ENCODE measurements at places on chromosomes 2 and 18.

GRCh38 chr18:78697446-78697845 lies 282.2 kb upstream of the SALL3 start:
- no peak for DNase-seq

DNA sequence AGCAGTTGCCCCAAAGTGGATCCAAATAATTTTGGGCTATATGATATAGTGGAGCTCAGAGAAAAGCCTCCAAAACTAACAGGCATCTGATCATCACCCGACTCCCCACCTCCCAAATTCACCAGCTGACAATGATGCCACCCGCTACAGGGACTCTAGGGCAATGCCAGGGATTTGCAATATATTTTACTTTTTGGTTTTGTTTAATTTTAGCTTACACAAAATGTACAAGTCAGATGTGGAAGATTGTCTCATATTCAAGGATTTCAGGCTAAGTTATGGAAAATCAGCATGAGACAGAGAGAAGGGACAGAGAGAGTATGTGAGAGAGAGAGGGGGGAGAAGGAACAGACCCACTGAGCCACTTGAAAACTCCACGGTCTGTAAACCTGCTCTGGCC lies 187.4 kb downstream of the TMEM247 start:
- no peak for DNase-seq

DNA sequence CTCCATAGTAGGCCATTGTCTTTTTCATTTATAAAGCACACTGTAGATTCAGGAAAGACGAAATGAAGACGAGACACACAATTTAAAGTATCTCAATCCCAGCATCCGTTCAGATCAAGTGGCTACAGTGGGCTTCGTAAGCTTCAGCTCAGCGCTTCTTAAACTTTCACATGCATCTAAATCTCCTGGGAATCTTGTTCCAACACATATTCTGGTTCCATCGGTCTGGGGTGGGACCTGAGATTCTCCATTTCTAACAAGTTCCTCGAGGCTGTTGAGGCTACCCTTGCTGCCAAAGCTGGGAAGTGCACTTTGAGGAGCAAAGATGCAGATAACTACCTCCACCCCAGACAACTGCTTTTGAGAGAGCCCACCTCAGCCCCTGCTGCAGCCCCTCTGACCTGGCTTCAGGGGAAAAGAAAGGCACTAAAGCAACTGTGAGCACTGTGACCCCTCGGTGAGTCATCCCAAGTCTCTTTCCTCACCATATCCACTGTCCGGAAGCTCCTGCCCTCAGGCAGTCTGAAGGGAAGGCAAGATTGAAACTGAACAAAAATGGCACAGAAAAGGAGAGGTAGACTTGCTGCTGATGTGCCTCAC lies 201.1 kb upstream of the FBXO11 start:
- no peak for DNase-seq

- no peak for DNase-seq
These were observed 17.1 kb downstream of the CYB5A start for GRCh38 chr18:74274700-74275099.

DNA sequence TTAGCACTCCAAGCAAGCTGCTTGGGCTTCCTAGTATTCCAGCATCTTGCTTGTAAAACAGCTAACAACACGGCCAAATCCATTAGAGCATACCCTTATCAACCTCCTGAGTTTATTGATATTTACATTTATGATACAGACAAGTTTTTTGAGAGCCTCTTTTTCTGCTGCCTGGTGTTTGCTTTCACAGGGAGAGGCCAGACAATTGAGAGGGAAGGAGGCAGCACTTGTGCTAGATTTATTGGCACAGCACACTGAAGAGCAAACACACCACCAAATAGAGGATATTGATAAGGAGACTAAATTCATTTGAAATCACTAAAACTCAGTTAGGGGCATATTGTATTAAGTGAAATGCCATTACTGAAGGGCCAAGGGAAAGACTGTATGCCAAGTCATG lies 1142.3 kb upstream of the FANCL start:
- DNase-seq, result no peak

DNA sequence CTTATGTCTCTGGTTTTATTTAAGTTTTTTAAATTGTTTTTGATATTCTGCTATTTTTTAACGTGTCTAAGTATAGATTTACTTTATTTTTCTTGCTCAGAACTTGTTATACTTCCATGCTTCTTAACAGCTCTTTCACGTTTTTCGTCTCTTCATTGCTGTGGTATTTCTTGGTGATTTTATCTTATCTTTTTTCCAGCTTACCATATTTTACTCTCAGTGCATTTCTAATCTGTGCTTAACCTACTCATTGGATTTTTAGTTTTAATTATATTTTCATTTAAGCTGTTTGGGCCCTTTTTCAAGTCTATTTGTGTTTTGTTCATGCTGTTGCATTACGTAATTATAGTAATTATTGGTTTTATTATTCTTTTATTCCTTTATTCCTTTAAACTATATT lies 11.1 kb downstream of the SLC9A2 start:
- DNase-seq, result no peak

GRCh38 chr2:66919286-66919685 lies 477.8 kb upstream of the ETAA1 start:
- no peak for DNase-seq

All from GF-D8 (cell line).